ENCODE measurements at places on chromosomes 3 and 15. TPM values are rescaled to one million over a fixed set of nuclear protein-coding genes. Genes with fewer than 3 reads are reported as not detected.

The CDC25A gene
- 5.0 TPM for total RNA-seq

The CACNA1D gene
- total RNA-seq, result 0.09 TPM

The MAPKAPK3 gene
- total RNA-seq, result 6.0 TPM

The GHSR gene
- total RNA-seq, result not detected

The PLOD2 gene
- total RNA-seq, result 99.7 TPM

The CFAP100 gene
- total RNA-seq, result not detected

The DAZL gene
- total RNA-seq, result not detected

The ZNF619 gene
- 6.5 TPM for total RNA-seq

The GNB5 gene
- 58.2 TPM for total RNA-seq

The ANKRD63 gene
- not detected for total RNA-seq

The CNTN3 gene
- total RNA-seq, result 0.22 TPM

The GUCA1C gene
- total RNA-seq, result not detected

The MESP2 gene
- total RNA-seq, result not detected

The SNTN gene
- not detected for total RNA-seq

The MCTP2 gene
- 3.1 TPM for total RNA-seq

The PIERCE2 gene
- 0.76 TPM for total RNA-seq

The KBTBD12 gene
- total RNA-seq, result not detected

The ROPN1 gene
- not detected for total RNA-seq

The SLC6A11 gene
- not detected for total RNA-seq

The ZDHHC19 gene
- not detected for total RNA-seq

The AMOTL2 gene
- 58.7 TPM for total RNA-seq

The CSPG5 gene
- 0.26 TPM for total RNA-seq

The MAGEL2 gene
- total RNA-seq, result under 0.01 TPM

The BCHE gene
- 36.1 TPM for total RNA-seq

The VILL gene
- total RNA-seq, result 2.1 TPM

The POLQ gene
- 1.9 TPM for total RNA-seq

The BFSP2 gene
- total RNA-seq, result not detected

The NME9 gene
- not detected for total RNA-seq

The GOLGA8T gene
- not detected for total RNA-seq

The ABTB1 gene
- 14.0 TPM for total RNA-seq

The RSRC1 gene
- total RNA-seq, result 44.3 TPM

All from dermis lymphatic vessel endothelial cell (primary cell).